ENCODE measurements at places on chromosomes 16 and 17.
A peak's percentile ranks its signal among the peaks of the same experiment; 100 is the strongest.

- DNase-seq: no peak
These were observed 3.0 kb downstream of the TP53I13 start for GRCh38 chr17:29571486-29571882.

DNA sequence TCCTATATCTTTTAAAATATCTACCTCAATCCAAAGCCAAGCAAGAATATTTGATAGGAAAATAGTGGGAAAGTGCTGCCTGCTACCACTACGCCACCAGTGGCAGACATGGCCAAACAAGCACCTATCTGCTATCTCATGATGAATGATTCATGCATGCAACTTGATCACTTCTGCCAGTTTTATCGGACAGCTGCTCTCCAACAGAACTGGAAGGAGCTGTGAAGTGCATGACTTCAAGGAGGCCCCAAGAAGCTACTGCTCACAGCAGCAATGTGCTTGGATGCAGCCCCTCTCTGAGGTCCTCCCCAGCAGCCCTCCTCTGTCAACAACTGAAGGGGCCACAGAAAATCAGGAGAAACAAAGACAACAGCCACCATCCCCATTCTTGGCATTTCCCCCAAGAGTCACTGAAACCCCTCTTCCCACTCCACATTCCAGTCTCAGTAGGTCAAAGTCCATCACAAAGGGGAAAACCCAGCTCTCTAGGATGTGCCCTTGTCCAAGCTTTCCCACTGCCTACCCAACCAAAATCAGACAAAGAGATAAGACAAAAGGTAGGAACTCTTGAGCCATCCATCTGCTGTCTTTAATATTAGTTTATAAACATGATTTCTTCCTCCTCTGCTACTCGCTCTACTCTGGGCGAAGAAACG lies 215.3 kb downstream of the C16orf78 start:
- DNase-seq: no peak

GRCh38 chr17:41972571-41973407 lies 6.2 kb downstream of the CNP start:
- no peak for DNase-seq

DNA sequence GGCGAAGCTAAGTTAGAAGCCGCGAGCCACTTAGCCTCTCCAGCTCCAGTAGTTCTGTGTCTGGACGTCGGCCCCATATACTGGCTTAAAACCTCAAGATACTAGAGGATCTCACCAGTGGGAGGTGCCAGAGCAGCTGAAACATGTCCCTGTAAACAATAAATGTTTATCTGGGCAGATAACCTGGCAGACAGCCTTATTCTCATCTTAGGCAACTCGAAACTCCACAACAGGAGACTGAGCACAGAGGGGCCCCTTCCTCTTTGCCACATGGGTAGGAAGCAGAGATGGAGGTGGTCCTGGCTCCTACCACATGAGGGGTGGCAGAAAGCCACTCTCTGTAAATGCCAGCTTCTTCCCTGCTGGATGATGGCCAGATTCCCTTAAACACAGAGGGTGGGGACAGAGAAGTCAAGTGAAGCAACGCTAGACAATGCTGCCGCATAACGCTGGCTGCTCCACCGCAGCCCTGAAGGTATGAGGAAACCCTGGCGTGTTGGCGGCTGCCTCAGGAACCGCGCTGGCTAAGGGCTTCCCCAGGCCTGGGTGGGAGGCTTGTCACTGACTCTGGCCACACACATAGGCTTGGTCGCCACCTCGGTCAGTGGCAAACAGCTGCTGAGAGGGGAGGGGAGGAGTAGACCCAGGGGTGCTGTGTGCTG lies 67.9 kb downstream of the HIC1 start:
- DNase-seq: no peak

DNA sequence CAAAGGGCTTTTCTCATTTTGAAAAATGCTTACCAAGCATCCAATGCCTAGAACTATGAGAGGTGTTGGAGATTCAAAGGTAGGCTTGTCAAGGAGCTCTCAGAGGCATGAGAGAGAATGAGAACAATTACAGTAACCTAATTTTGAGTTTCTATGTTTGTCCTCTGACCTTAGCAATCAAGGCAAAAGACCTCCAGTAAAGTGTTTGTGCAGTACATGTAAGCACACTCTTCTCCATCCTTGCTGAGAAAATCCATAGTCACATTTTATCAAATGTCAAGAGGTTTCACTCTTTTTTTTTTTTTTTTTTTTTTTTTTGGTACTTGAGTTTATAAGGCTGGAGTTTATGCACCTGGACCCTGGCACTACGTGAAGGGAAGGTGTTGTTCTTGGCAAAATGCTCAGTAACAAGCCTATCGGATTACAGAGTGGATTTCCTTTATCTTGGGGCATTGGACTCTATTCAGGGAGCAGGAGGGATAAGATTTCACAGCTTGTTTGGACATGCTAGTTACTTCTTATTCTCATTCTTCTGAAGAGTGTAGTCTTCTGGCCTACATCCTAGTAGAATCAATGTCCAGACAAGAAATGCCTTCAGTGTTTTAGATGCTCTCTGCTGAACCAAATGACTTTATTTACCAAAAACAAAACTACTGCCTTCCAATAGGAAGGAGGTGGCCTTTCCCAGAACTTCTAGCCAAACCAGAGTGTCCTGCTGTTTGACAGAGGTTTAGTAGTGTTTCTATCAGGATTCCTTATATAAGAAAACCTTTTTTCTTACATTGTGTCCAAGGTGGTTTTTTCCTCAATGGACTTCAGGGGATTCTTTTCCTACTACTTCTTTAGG lies 21.9 kb downstream of the KCNJ2 start:
- DNase-seq: no peak

DNA sequence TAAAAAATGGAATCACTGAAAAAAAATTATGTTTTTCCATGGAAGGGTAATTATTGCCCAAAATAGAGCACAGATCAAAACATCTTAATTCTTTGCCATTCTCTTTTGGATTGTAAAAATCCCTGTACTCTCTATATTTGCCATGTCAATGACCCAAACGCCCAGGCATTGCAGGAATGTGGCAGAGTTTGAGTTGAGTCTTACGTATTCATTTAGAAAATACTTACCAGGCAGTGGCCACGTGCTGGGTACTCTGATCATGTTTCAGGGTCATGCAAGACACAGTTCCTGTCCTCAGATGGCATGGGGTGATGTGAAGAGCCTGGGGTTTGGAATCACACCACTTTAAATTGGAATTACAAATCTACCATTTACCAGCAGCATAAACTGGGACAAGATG lies 267.7 kb downstream of the ABCC12 start:
- DNase-seq: peak; percentile 15

All from HS-5 (cell line).